ENCODE measurements at places on chromosomes 4 and X.

- no peak overlapping the region for H3K27ac ChIP-seq
- DNase-seq: peak; percentile 15
- no peaks in the 10 kb centered on the region for H3K27me3 ChIP-seq
These were observed 230.4 kb downstream of the CRLF2 start for GRCh38 chrX:981791-982626.

GRCh38 chr4:102639598-102639997, 121.2 kb downstream of the MANBA start:
- peaks cover 22% of the 10 kb centered on the region for H3K36me3 ChIP-seq
- no peak for DNase-seq
- H3K27me3 ChIP-seq: no peaks in the 10 kb centered on the region
- H3K4me3 ChIP-seq: no peak overlapping the region
- H3K4me1 ChIP-seq: peaks cover 11% of the 10 kb centered on the region

GRCh38 chr4:13483768-13484121, 395 bp downstream of the RAB28 start:
- H3K4me1 ChIP-seq: peaks cover 21% of the 10 kb centered on the region
- no peak for DNase-seq
- H3K27me3 ChIP-seq: no peaks in the 10 kb centered on the region

- H3K27me3 ChIP-seq: no peaks in the 10 kb centered on the region
- H3K36me3 ChIP-seq: peaks cover 74% of the 10 kb centered on the region
- DNase-seq: no peak
- no peak overlapping the region for H3K4me3 ChIP-seq
These were observed 190.6 kb downstream of the NSUN7 start for GRCh38 chr4:40940317-40940741.

GRCh38 chr4:153595894-153596601, 88.0 kb upstream of the TLR2 start:
- H3K4me1 ChIP-seq: no peaks in the 10 kb centered on the region
- peaks cover 46% of the 10 kb centered on the region for H3K36me3 ChIP-seq
- H3K4me3 ChIP-seq: no peak overlapping the region
- H3K27ac ChIP-seq: no peak overlapping the region

DNA sequence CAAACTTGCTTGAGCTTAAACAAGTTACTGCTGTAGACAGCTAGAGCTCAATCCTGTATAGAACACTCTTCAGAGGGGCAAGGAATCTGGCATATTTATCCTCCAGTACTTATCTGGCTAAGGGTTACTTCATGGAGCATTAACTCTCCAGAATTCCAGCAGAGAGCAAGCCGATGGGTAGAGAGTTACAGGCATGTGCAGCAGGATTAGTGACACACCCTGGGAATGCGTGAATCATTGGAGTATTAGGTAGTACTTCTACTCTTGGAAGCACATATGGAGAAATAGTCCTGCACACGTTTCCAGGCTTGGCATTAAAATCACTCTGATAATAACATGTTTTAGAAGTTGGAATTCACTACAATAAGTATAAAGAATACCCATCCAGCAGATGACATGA, 35.4 kb downstream of the GRXCR1 start:
- H3K27me3 ChIP-seq: no peaks in the 10 kb centered on the region
- no peaks in the 10 kb centered on the region for H3K36me3 ChIP-seq
- H3K27ac ChIP-seq: no peak overlapping the region
- no peak overlapping the region for H3K4me3 ChIP-seq

DNA sequence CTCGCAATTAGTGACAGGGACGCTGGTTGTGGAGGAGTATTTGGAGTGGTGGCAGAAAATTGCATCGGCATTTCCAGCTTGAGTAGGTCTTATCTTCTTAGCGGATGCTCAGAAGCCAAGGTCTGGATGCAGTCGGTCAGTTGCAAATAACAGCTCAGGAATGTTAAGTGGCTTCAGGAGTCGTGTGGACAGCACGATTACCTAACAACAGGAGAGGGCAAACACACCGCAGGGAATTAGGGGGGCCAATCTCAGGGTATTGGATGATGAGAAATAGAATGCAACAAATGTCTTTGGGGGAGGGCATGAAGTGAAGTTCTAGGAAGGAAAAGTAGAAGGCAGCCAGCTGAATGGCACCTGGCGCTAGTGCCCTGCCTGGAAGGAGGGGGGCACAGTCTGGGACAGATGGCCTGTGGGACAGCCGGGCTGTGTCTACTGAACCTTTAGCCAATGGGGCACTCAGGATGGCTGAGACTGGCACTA, 11.8 kb downstream of the RASL11B start:
- no peak overlapping the region for H3K4me3 ChIP-seq
- no peaks in the 10 kb centered on the region for H3K4me1 ChIP-seq
- no peak for DNase-seq
- no peaks in the 10 kb centered on the region for H3K27me3 ChIP-seq
- no peak overlapping the region for H3K27ac ChIP-seq
- H3K36me3 ChIP-seq: no peaks in the 10 kb centered on the region

- no peak for DNase-seq
- no peaks in the 10 kb centered on the region for H3K4me1 ChIP-seq
- no peaks in the 10 kb centered on the region for H3K36me3 ChIP-seq
- H3K27ac ChIP-seq: no peak overlapping the region
- H3K27me3 ChIP-seq: no peaks in the 10 kb centered on the region
These were observed 598.6 kb downstream of the KLHL13 start for GRCh38 chrX:117517994-117518393.

- no peak for DNase-seq
- no peak overlapping the region for H3K27ac ChIP-seq
- H3K36me3 ChIP-seq: no peaks in the 10 kb centered on the region
- H3K27me3 ChIP-seq: no peaks in the 10 kb centered on the region
These were observed 119.3 kb upstream of the CLNK start for GRCh38 chr4:10803713-10804343.

- H3K4me1 ChIP-seq: no peaks in the 10 kb centered on the region
- H3K27me3 ChIP-seq: no peaks in the 10 kb centered on the region
- H3K4me3 ChIP-seq: no peak overlapping the region
- no peak for DNase-seq
- no peak overlapping the region for H3K27ac ChIP-seq
These were observed 16.5 kb upstream of the PACRGL start for GRCh38 chr4:20683766-20684165.

GRCh38 chr4:185567381-185568376, 32.4 kb upstream of the PDLIM3 start:
- no peaks in the 10 kb centered on the region for H3K4me1 ChIP-seq
- no peak for DNase-seq
- H3K36me3 ChIP-seq: no peaks in the 10 kb centered on the region
- H3K27me3 ChIP-seq: no peaks in the 10 kb centered on the region
- no peak overlapping the region for H3K4me3 ChIP-seq
- H3K27ac ChIP-seq: no peak overlapping the region

- no peak overlapping the region for H3K27ac ChIP-seq
- DNase-seq: no peak
- no peaks in the 10 kb centered on the region for H3K4me1 ChIP-seq
- H3K36me3 ChIP-seq: no peaks in the 10 kb centered on the region
- no peaks in the 10 kb centered on the region for H3K27me3 ChIP-seq
- no peak overlapping the region for H3K4me3 ChIP-seq
These were observed 1073.4 kb downstream of the NLGN4X start for GRCh38 chrX:5155301-5155700.

- no peak for DNase-seq
- no peak overlapping the region for H3K4me3 ChIP-seq
- H3K4me1 ChIP-seq: peaks cover 9% of the 10 kb centered on the region
- H3K27ac ChIP-seq: peak overlapping the region; percentile 58
These were observed 26.2 kb downstream of the TMSB4X start for GRCh38 chrX:13001097-13001496.

DNA sequence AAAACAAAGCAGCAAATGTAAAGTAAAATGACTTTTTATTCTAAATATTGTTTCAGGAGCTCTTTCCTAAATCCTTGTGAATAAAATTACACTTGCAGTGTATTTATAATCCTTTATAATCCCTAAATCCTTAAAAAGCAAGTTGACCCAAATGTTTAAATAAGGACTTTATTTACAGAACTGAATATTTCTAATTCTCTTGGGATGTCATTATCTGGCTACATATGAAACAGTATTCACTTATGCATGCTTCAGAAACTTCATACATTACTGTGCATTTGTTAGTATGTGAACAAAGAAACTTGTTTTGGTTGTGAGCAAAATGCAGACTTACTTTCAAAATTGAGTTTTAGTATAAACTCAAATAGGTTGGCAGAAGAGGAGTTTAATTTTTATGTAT, 49.2 kb downstream of the PTTG2 start:
- no peak overlapping the region for H3K27ac ChIP-seq
- no peaks in the 10 kb centered on the region for H3K4me1 ChIP-seq
- DNase-seq: no peak
- no peaks in the 10 kb centered on the region for H3K36me3 ChIP-seq
- no peak overlapping the region for H3K4me3 ChIP-seq

DNA sequence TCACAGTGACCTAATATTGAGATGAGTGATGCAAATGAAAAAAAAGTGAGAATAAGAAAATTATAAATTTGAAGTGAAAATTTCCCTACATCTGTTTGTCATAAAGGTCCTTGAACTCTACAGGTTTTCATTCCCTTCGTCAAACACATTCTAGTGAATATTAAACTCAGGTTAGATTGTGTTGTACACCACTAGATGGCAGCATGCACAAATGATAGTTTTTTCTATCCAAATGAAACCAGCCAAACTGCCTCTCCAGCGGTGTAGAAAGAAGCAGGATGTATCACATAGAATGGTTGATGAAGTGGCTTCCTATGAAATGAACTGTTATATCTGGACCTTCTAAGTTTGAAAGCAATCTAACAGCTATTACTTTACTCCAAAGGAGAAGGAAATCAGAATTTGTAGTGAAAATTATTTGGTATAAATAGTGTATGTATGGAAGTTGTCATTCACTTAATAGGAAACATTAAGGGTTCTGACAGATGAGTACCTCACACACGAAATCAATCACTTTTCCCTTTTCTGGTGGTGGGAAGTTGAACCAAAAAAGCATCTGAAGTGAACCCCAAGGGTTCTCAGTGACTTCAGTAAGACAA, 382.7 kb downstream of the UNC5C start:
- no peaks in the 10 kb centered on the region for H3K27me3 ChIP-seq
- no peak for DNase-seq
- H3K4me3 ChIP-seq: no peak overlapping the region
- H3K4me1 ChIP-seq: no peaks in the 10 kb centered on the region
- H3K36me3 ChIP-seq: no peaks in the 10 kb centered on the region

- H3K27ac ChIP-seq: peak overlapping the region; percentile 83
- no peaks in the 10 kb centered on the region for H3K27me3 ChIP-seq
- peak overlapping the region; percentile 33 for H3K4me3 ChIP-seq
- H3K4me1 ChIP-seq: peaks cover 8% of the 10 kb centered on the region
- DNase-seq: peak; percentile 91
These were observed 21.2 kb downstream of the DOK7 start for GRCh38 chr4:3484057-3484973.

GRCh38 chrX:133207751-133208150, 10.4 kb downstream of the TFDP3 start:
- no peak overlapping the region for H3K27ac ChIP-seq
- H3K4me1 ChIP-seq: no peaks in the 10 kb centered on the region
- no peaks in the 10 kb centered on the region for H3K36me3 ChIP-seq
- no peaks in the 10 kb centered on the region for H3K27me3 ChIP-seq
- H3K4me3 ChIP-seq: no peak overlapping the region

GRCh38 chr4:152193059-152193458, 342.8 kb downstream of the FBXW7 start:
- no peaks in the 10 kb centered on the region for H3K27me3 ChIP-seq
- H3K36me3 ChIP-seq: no peaks in the 10 kb centered on the region
- no peaks in the 10 kb centered on the region for H3K4me1 ChIP-seq
- H3K27ac ChIP-seq: no peak overlapping the region
- no peak overlapping the region for H3K4me3 ChIP-seq
- DNase-seq: no peak

Measured in RWPE2 (cell line).